Thyroid gland (tissue), 4 donors: ENCODE measurements at places on chromosomes 1 and 21. TPM values are rescaled to one million over a fixed set of nuclear protein-coding genes. Genes with fewer than 3 reads are reported as not detected.

PHTF1 gene
- 21.4 TPM for total RNA-seq

GPR37L1 gene
- total RNA-seq: not detected

HAO2 gene
- total RNA-seq: not detected

GBP6 gene
- total RNA-seq: not detected

CD244 gene
- not detected for total RNA-seq

WNT3A gene
- not detected for total RNA-seq

ADAMTSL4 gene
- 9.2 TPM for total RNA-seq

GRCh38 chr1:232226197-232226712 lies 403.7 kb downstream of the SIPA1L2 start:
- peak; percentile 37 for DNase-seq
- no peaks in the 10 kb centered on the region for H3K36me3 ChIP-seq
- no peaks in the 10 kb centered on the region for H3K27me3 ChIP-seq
- peak overlapping the region; percentile 6 for H3K27ac ChIP-seq
- H3K4me3 ChIP-seq: no peak overlapping the region
- H3K4me1 ChIP-seq: peaks cover 13% of the 10 kb centered on the region

- H3K4me1 ChIP-seq: no peaks in the 10 kb centered on the region
- DNase-seq: no peak
- no peak overlapping the region for H3K27ac ChIP-seq
- no peaks in the 10 kb centered on the region for H3K27me3 ChIP-seq
- no peaks in the 10 kb centered on the region for H3K36me3 ChIP-seq
Observed at GRCh38 chr1:191953526-191953925, 204.7 kb upstream of the RGS18 start.

- H3K27me3 ChIP-seq: no peaks in the 10 kb centered on the region
- H3K27ac ChIP-seq: no peak overlapping the region
- no peaks in the 10 kb centered on the region for H3K36me3 ChIP-seq
- no peak overlapping the region for H3K4me3 ChIP-seq
- no peak for DNase-seq
- no peaks in the 10 kb centered on the region for H3K4me1 ChIP-seq
Observed at GRCh38 chr1:3948344-3948743, 48.3 kb upstream of the C1orf174 start.

DNA sequence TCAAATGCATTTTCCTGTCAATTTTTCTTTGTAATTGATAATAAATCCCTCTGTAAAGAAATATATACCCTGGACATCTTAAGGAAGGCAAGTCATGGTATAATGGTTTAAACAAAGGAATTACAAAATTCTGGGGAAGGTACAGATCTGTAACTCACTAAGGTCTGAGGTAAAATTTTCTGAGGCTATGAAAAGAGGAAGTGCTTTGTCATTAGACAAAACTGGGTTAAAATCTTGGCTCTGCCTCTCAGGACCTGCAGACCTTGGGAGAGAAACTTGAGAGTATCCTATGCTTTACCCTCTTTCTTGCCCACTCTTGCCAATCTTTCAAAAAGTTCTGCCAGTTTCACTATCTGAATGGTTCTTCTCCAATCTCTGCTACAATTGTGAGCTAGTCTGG lies 26.8 kb upstream of the BEND5 start:
- H3K36me3 ChIP-seq: no peaks in the 10 kb centered on the region
- H3K27ac ChIP-seq: no peak overlapping the region
- no peak overlapping the region for H3K4me3 ChIP-seq
- no peak for DNase-seq

GRCh38 chr1:19205403-19205802 lies 4.7 kb downstream of the UBR4 start:
- no peak overlapping the region for H3K4me3 ChIP-seq
- no peak for DNase-seq
- H3K27me3 ChIP-seq: no peaks in the 10 kb centered on the region
- H3K27ac ChIP-seq: no peak overlapping the region

- no peaks in the 10 kb centered on the region for H3K27me3 ChIP-seq
- no peak overlapping the region for H3K4me3 ChIP-seq
- H3K36me3 ChIP-seq: no peaks in the 10 kb centered on the region
- H3K27ac ChIP-seq: no peak overlapping the region
- no peak for DNase-seq
- H3K4me1 ChIP-seq: no peaks in the 10 kb centered on the region
Observed at GRCh38 chr1:19011845-19012231, 55.4 kb upstream of the IFFO2 start.

DNA sequence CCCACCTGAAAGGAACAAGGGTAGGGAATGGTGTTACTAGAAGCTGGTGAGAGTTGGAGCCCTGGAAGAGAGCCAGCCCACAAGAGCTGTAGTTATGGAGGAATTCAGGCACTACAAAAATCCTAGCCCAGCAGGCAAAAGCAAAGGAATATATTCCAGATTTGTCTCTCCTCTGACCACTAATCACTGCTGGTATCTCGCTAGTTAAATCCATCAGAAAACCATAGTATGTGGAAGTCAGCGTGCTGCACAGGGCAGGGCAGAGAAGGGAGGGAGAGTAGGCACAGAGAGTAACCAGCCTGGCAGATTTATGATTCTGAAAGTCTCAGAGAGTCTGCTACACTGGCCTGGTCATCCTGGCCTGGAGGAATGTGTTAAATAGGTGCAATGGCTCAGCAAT lies 88.6 kb downstream of the SELENOF start:
- H3K4me3 ChIP-seq: no peak overlapping the region
- no peaks in the 10 kb centered on the region for H3K36me3 ChIP-seq
- no peaks in the 10 kb centered on the region for H3K27me3 ChIP-seq
- H3K4me1 ChIP-seq: no peaks in the 10 kb centered on the region
- DNase-seq: peak; percentile 60

DNA sequence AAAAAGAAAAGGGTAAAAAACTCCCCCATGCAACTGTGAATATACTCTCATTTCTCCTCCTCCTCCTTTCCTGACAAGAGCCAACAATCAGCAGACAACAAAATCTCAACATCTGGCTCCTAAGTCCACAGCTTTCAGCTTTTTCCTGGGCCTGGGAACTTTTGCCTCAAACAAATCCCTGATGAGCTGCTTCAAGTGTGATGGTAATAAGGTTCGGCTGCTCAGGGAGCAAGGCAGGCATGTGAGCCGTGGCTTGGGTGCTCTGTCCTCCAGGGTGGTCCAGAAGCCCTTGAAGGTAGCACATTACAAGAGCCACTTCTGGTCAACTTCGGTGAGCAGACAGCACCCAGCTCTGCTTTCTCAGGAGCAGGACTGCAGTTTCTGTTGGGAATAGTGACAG lies 46.3 kb downstream of the ITPKB start:
- DNase-seq: no peak
- H3K27ac ChIP-seq: no peak overlapping the region
- H3K27me3 ChIP-seq: no peaks in the 10 kb centered on the region
- no peaks in the 10 kb centered on the region for H3K36me3 ChIP-seq
- H3K4me3 ChIP-seq: no peak overlapping the region

DNA sequence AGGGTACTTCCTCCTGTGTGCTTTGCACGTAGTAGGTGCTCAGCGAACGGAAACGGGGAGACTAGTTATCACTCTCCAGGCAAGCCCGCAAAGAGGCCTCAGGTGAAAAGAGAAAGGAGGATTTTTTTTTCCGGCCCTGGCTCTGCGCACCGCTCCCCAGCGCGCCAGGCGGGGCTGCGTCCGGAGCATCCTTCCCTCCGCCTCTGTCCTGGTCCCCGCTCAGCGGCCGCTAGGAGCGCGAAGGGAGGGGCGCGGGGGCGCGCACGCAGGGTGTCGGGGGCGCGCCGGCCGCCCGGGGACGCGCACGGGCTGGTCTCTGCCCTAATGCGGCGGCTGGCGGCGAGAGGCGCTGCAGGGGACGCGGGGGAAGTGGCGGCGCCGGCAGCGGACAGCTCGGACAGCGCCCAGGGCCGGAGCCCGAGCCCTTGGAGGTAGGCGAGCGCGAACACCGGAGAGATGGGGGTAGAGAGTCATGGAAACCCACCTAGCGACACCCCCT lies 42.3 kb upstream of the NFASC start:
- no peak overlapping the region for H3K4me3 ChIP-seq
- no peaks in the 10 kb centered on the region for H3K27me3 ChIP-seq
- peak; percentile 27 for DNase-seq
- H3K36me3 ChIP-seq: no peaks in the 10 kb centered on the region
- no peaks in the 10 kb centered on the region for H3K4me1 ChIP-seq

DNA sequence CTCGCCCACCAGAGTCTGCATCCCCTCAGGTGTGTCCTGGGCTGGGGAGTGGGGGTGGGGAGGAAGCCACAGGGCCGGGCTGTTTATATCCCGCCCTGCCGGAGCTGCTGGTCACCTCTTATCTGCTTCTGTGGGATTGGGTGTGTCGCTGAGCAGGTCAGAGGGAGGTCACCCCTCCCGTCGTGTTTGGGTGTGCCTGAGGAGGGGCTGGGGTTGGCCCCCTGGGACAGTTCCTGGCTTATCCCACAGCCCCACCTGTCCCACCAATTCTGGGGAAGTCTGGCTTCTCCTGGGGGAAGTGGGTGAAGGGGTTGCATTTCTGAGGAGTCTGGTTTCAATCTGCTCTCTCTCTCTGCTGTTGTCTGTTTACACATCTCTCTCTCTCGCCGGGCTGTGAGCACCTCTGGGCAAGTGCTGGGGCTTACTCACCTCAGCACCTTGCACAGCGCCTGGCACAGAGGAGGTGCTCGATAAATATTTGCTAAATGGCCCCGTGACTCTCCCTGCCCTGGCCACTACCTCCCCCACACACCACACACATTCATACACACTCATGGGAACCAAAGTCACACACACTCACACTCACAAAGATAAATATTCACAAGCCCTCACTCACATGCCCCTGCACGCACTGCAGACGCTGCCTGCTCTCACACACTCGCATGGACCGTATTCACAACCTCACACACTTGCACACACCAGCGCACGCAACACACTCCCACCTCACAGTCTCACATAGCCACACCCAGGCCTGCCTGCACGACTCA lies 8.3 kb downstream of the ELF3 start:
- H3K4me3 ChIP-seq: no peak overlapping the region
- no peak for DNase-seq
- H3K4me1 ChIP-seq: peaks cover 6% of the 10 kb centered on the region
- no peaks in the 10 kb centered on the region for H3K27me3 ChIP-seq
- H3K36me3 ChIP-seq: peaks cover 5% of the 10 kb centered on the region

DNA sequence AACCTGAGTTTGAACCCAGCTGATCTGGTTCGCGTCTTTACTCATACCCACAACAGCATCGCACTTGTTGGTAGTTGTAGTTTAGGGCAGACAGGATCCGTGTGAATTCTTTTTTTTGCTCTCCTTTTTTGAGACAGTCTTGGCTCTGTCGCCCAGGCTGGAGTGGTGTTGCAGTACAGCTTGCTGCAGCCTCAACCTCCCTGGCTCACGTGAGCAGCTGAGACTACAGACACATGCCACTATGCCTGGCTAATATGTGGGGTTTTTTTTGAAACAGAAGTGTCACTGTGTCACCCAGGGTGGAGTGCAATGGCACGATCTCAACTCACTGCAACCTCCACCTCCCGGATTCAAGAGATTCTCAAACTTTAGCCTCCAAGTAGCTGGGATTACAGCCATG lies 7.9 kb downstream of the TAF13 start:
- H3K27me3 ChIP-seq: no peaks in the 10 kb centered on the region
- H3K4me1 ChIP-seq: no peaks in the 10 kb centered on the region
- DNase-seq: no peak
- H3K27ac ChIP-seq: no peak overlapping the region
- H3K36me3 ChIP-seq: peaks cover 21% of the 10 kb centered on the region
- no peak overlapping the region for H3K4me3 ChIP-seq

DNA sequence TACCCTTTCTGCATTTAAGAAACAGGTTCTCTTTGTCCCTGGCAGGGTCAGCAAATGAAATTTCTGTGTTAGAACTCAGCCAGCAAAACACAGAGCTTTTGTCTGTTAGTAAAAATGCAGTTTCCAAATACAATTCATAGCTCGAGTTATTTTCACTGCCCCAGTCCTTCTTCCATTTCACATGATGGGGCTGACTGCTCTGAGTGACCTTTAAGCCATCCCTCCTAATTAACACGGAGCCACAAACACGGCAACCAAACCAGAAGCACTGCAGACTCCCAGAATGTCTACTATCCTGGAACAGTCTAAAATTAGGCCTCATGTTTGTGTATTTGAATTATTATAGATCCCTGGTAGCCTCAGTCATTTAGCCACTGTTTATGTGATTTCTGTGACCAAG lies 99.1 kb upstream of the RGS4 start:
- H3K36me3 ChIP-seq: no peaks in the 10 kb centered on the region
- peaks cover 4% of the 10 kb centered on the region for H3K4me1 ChIP-seq
- no peak overlapping the region for H3K27ac ChIP-seq
- H3K4me3 ChIP-seq: no peak overlapping the region

- no peak for DNase-seq
- no peaks in the 10 kb centered on the region for H3K27me3 ChIP-seq
- H3K4me1 ChIP-seq: no peaks in the 10 kb centered on the region
Observed at GRCh38 chr1:43034778-43035177, 76.1 kb upstream of the SLC2A1 start.

DNA sequence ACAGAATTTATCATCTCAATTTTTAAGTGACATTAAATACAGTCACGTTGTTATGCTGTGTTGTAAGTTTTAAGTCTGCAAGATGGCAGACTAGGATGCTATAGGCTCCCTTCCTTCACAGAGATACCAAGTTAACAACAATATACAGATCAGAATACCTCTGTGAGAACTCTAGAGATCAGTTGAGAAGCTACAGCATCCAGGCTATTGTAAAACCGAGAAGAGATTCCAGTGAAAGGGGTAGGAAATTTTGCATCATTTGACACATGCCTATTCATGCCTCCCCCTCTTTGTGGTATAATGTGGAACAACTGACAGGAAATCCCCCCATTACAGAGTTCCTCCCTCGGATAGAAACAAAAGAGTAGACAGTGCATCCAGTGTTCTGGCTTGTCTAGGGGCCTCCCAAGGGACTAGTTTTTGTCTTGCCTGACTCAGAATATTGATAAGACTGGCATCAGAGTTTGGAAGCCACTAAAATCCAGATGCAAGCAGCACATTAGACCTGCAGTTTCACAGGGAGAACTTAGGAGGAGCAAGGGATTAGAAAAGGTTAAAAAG lies 80.6 kb downstream of the LBR start:
- no peaks in the 10 kb centered on the region for H3K36me3 ChIP-seq
- H3K4me3 ChIP-seq: no peak overlapping the region
- no peaks in the 10 kb centered on the region for H3K4me1 ChIP-seq

GRCh38 chr1:48572646-48573258 lies 100.7 kb upstream of the SPATA6 start:
- H3K4me3 ChIP-seq: no peak overlapping the region
- H3K27me3 ChIP-seq: no peaks in the 10 kb centered on the region
- H3K36me3 ChIP-seq: no peaks in the 10 kb centered on the region
- H3K27ac ChIP-seq: no peak overlapping the region
- no peaks in the 10 kb centered on the region for H3K4me1 ChIP-seq

DNA sequence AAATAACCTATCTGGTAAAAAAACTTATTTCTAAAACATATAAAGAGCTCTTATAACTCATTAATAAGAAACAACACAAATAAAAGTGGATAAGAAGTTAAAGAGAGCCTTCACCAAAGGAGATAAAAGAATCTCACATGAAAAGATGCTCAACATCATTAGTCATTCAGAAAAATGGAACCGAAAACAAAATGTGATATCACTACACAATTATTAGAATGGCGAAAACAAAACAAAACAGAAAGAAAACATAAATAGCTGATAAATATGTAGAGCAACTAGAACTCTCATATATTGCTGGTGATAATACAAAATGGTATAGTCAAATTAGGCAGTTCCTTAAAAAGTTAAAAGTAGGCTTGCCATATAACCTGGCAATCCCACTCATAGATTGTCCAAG lies 1109.3 kb downstream of the PLA2G4A start:
- no peaks in the 10 kb centered on the region for H3K27me3 ChIP-seq
- no peaks in the 10 kb centered on the region for H3K4me1 ChIP-seq
- no peak overlapping the region for H3K4me3 ChIP-seq
- H3K27ac ChIP-seq: no peak overlapping the region
- no peak for DNase-seq
